ENCODE measurements at places on chromosomes 5 and 9.

DNA sequence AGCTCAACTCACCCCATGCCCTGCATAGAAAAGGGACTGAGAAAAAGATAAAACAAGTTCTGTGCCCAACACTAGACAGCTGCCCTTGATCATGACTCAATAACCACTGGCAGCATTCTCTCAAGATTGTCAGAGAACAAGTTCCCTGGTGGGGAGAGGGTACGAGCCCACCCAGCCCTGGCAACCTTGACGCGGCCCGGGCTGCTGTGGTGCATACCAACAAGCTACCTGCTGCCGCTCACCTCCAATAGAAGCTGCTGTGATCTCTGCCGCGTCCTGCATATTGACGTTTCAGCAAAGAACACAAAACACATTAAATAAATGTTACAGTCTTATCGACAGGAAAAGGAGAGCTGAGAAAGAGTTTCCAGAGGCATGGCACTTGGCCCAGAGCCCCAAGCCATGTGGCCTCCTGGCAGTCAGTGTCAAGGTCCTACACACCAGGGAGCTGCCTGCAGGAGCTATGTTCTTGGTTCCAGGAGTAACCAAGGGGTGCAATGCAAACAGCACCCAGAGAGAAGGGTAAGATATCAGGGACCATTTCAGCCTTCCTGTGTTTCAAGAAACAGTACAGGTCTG is 28.3 kb downstream of the WHRN start:
- DNase-seq, result no peak

GRCh38 chr9:93952119-93952783 is 2.9 kb downstream of the BARX1 start:
- no peak for DNase-seq

GRCh38 chr9:134787601-134788531 is 92.7 kb upstream of the FCN2 start:
- no peak for DNase-seq

GRCh38 chr5:43171926-43172325 is 20.1 kb upstream of the NIM1K start:
- no peak for DNase-seq

DNA sequence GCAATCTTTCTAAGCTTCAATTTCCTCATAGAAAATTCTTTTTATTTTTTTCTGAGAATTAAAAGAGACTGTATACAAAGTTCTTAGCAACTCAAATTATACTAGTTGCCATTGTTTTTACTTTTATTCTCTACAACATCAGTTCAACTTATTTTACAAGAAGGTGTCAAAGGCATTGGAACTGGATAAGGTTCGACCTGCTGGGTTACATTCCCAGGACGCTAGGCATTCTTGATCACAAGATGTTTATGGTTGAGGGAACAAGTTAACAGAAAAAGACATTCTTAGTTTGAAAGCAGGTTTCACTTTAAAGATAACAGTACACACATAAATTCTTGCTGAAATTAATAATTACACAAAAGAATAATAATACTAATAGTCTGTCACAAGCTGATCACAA is 163.5 kb upstream of the SNX2 start:
- no peak for DNase-seq

DNA sequence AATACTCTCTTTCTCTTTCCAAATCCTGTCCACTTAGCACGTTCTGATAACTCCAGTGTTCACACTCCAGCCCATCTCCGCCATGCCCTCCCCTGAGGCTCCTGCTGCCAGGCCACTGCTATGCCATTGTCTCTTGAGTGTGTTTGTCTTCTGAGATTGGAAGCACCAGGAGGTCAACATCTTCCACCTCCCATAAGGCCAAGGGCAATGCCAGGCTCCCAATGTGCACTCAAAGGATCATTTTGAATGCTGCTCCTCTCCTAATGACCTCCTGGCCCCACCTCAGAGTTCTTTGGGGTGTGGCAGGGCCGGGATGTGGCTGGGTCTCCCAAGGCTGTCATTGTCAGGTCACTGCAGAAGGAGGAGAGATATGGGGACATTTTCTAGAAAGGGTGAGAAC is 19.5 kb downstream of the IGIP start:
- no peak for DNase-seq

- DNase-seq, result no peak
Observed at GRCh38 chr5:96648023-96648422, 14.2 kb upstream of the CAST start.

- no peak for DNase-seq
Observed at GRCh38 chr5:128007939-128008338, 75.6 kb upstream of the SLC12A2 start.

DNA sequence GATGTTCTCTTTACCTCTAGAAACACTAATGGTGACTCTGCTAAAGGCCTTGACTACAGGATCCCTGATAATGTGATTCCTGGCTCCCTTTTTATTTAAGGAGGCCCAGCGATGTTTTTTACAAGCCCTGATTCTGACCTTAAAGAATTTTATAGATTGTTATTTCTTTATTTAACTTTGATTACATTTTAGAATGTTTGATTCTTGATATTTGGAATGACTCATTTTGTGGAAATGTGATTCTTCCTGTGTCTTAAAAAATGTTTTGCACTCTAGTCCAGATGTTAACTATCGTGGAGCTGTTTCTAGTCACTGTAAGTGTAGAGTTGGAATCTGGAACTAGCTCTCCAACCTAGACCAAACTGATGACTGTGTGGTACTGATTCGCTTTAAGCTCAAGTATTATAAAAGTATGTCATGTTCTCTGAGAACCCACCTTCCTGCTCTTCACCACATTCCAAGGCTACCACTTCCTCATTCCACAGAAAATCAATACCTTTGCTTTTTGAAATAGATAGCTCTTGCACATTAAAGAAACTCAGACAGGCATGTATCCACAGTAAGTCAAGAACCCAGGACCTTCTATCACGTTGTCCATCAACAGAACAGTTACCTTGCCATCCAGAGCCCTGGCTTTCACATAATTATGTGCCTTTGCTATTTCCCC is 65.2 kb downstream of the JMY start:
- no peak for DNase-seq

- no peak for DNase-seq
Observed at GRCh38 chr9:92760070-92760469, 4.6 kb downstream of the BICD2 start.

GRCh38 chr5:96177303-96177869 is 215.7 kb upstream of the ELL2 start:
- no peak for DNase-seq

DNA sequence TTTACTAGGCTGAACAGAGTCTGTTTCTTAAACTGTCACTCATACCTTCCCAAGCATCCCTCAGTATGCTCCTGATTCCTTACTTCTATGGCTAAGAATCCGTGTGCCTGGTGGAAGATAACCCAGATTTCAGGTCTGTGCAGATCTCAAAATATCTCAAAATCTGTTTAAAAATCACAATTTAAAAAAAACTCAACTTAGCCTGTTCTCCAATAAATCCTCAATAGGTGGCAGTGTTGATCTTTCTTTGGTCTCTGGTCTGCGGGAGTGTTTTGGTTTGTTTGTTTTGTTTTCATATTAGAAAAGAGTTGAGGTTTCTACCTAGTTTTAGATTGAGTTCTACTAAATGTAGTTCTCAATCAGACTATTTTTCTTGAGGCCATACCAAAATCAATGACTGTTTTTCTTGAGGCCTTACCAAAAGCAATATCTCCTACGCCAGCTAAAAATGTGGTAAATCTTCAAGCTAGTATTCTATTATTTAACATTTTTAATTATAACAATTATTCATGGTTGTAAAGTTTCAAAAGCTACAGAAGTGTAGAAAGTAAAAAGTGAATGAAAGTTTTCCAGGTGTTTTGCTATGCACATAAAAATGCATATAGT is 57.9 kb downstream of the TGFBR1 start:
- DNase-seq, result no peak

- DNase-seq, result no peak
Observed at GRCh38 chr5:124906339-124907097, 160.1 kb upstream of the ZNF608 start.

GRCh38 chr9:115196919-115197318 is 79.0 kb upstream of the TNC start:
- no peak for DNase-seq

GRCh38 chr9:88828018-88828417 is 163.2 kb upstream of the S1PR3 start:
- DNase-seq, result no peak
